ENCODE measurements at places on chromosomes 2 and 18. TPM values are rescaled to one million over a fixed set of nuclear protein-coding genes. Genes with fewer than 3 reads are reported as not detected.
A peak's percentile ranks its signal among the peaks of the same experiment; 100 is the strongest.

DNA sequence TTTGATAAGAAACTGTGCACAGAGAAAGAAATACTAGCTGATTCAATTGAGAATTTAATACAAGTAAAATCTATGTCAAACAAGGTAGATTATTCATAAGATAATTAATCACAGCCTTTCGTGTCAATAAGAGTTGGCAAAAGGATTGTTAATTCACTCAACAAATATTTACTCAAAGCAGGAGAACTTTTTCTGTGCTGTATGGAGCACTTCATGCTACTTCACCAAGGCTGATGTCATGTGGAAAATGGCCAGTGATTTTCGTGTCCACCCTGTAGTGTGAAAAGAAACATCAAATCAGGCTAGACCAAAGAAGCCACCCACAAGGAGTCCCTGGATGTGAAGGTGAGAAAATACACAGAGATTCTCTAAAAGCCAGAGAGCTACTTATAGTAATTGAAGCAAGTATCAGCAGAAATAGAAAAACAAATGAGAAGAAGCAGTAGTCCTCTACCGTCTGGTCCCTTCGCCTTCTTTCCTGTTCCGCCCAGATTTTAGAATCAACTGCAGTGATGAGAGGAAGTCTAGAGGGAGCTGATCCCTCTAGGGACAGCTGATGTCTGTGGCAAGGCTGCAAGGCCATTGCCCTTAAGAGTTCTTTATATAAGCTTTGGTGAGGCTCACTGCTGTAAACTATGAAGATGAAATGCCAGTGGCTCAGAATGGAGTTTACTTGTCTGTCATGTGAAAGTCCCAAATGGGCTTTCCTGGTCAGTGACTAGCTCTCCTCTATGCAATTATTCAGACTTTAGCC lies 201.3 kb upstream of the APCDD1 start:
- DNase-seq, result no peak

DNA sequence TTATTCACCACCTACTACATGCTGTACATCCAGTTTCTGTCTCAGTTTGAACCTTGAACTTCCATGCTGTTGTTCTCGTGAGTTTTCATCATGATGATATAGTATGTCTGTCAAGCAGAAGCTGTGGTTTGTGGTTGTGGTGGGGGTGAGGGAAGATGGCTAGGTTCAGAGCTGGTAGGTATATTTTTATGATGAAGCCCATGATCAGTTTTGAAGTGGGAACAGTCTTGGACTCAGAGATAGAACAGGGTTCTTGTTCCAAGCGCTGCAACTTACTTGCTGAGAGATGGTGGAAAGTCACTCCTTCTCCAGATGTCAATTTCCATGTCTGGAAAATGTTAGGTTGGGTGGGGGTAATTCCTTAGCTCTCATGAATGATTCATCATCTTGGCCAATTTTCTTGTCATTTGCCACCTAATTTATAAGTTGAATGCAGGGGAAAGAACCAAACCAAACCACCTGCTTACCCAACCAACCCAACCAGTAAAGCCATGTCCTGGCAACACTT lies 21.6 kb downstream of the PMAIP1 start:
- DNase-seq, result no peak

GRCh38 chr2:160970052-160970965 lies 189.9 kb upstream of the TANK start:
- DNase-seq, result peak; percentile 84

DNA sequence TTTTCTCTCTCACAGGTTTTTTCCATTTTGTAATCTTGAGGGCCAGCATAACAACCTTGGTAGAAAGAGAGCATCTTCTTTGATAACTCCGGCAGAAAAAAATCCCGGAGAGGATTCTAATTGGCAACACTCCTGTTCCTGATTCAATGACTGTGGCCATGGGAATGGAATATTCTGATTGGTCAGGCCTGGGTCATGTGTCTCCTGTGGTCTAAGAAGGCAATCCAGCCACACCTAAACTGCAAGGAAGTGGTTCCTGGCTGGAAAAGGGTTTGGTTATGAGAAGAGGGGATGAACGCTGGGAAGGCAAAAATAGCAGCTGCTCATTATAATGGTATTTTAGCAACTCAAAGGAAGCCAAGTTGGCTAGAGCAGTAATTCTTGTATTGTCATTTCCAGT lies 24.8 kb upstream of the ZNF638 start:
- no peak for DNase-seq

DNA sequence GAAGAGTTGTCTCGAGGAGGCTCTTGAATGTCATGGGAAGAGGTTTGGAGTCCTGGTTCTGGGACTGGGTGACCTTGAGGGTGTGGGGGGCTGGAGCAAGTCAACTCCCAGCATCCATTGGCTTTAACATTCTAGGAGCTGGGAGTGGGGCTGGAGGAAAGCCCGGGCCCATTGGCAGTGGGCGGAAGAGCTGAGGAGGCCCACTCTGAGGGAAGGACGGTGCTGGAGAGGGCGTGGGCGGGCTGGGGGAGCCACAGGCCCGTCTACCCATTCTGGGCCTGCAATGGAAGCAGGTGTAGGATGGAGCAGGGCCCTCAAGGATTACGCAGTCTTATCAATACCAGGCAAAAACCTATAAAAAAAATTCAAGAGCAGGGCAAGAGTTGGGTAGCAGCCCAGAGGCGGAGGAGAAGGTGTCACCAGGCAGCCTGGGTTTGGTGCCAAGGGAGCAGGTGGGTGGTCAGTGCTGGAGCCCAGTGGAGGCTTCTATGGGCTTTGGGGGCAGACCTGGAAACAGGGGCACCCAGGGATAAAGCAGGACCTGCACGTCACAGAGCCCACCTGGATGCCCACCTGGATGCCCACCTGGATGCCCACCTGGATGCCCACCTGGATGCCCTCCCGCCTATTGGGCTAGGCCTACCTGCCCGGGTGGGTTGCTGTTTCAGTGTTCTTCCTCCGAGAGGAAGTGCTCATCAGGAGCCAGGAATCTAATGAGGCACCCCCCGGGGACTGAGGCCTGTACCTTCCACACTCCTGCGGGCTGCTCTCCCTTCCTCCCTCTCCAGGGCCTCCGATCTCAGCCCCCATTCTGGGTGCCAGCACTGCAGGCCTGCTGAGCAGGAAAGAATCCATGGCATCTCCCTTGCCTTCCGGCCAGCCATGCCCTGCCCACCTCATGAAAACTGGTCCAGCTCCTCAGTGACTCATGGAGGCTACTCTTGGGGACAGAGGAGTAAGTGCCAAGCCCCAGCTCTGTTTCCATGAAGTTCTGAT lies 71.3 kb downstream of the CTIF start:
- DNase-seq, result no peak

GRCh38 chr2:176752295-176752694 lies 460.3 kb upstream of the HNRNPA3 start:
- DNase-seq, result no peak

DNA sequence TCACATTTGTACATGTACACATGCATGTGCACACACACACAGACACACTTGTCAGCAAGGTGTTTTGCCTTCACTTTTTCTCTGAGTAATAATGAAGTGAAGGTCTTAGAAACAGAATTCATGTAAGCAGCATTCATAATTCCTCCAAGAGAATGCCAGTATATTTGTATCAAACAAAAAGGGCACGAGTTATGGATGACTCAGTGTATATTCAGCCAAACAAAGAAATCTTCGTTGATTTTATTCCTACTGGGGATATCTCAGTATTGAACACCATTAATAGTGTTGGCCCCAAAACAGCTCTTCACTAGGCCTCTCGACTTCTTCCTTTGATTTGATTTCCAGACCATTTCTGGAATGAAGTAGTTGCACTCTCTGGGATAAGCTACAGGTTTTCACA lies 125.3 kb downstream of the PIK3C3 start:
- DNase-seq, result no peak

- no peak for DNase-seq
Observed at GRCh38 chr2:86596118-86596517, 27.5 kb downstream of the RNF103 start.

DNA sequence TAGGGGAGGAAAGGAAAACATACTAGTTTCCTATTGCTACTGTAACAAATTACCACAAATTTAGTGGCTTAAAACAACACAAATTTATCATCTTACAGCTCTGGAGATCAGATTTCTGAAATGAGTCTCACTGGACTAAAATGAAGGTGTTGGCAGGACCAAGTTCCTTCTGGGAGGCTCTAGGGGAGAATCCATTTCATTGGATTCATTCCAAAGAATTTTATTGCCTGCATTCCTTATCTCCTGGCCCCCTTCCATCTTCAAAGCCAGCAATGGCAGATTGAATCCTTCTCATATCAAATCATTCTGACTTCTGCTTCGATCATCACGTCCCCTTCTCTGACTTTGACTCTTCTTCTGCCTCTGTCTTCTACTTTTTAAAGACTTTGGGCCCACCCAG lies 250.9 kb downstream of the IRS1 start:
- DNase-seq, result no peak

- DNase-seq, result no peak
Observed at GRCh38 chr2:137769406-137769805, 194.9 kb upstream of the HNMT start.

- DNase-seq, result no peak
Observed at GRCh38 chr2:195636890-195637289, 20.1 kb upstream of the SLC39A10 start.

GRCh38 chr2:112197868-112198267 lies 57.0 kb downstream of the ZC3H8 start:
- DNase-seq, result no peak

DNA sequence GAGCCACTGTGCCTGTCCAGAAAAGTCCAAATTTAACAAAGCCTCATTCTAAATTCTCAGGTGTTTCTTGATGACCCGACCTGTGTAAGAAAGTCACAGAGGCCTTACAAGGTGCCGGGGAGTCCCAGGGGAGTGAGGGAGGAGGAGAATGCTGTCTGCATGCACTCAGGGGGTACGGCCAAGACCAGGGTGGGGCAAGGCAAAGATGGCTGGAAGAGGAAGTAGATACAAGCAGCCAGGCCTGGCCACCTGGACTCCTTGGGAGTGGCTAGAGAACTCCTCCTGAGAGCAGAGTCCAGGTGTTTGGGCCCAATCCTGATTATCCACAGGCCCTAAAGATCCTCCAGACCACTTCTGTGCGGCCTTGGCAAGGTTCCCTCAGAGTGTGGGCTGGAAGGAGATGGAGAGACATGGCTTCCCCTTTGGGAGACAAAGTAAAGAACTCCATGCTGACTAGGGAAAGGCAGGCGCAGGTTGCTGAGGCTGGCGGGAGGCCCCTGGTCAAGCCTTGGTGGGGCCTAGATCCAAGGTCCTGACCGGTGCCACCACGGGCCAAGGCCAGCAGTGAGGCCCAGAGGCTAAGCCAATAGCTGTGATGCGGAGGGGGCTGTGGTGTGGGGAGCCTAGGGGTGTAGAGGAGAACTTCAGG lies 74.7 kb downstream of the COPS8 start:
- DNase-seq, result no peak

DNA sequence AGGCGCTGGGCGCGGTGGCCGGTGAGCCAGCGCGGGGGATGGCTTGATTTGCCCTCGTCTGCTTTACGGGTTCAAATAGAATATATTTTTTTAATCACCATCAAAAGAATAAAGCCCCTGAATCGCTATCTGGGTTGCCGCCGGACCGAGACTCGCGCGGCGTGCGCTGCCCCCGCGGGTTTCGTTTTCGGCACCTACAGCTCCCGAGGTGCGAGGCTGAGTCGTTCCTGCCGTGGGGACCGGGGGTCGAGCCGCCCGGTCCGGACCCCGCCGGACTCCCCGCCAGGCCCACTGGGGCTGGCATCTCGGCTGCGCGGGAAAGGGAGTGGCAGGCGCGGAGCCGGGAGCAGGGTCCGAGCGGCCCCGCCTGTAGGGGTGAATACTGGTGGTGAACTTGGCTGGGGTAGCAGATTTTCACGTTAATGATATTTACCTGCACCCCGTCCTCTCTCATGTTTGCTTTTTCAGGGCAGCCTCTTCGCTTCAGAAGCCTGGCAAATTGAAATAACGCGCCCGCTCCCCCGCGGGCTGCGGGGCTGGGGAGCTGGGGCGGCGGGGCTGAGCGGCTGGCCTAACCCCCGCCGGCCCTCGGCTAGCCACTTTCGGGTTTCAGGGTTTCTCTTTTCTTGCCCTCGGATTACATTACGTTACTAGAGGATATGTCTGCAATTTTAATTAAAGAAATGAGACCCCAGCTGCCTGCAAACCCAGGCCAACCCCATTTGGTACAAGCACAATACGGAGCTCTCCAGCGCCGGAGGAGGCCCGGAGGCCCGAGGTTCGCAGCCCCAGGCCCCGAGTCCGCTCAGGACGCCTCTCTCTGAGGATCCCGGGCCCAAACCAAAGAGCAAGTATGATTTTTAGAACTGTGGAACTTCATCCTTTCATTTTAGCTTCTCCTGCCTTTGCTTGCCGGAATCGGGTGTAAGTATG lies 1.7 kb upstream of the CELF4 start:
- no peak for DNase-seq

DNA sequence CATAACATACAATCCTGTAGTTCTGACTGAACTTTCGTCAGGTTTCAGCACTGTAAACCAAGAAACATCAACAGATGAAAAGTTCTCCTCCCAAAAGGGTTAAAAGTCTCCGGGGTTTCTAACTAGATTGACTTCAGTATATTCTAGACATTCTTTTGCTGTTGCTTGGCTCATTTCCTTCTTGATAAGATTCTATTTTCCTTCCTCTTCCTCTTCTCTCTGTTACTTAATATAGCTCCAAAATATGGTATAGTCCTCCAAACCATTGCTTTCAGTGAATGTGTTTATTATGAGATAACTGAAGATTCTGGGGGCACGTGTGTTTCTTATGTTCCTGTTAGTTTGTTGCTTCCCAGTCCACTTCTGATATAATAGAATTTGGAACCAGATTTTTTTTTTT lies 46.4 kb upstream of the MAP4K3 start:
- DNase-seq, result no peak

DNA sequence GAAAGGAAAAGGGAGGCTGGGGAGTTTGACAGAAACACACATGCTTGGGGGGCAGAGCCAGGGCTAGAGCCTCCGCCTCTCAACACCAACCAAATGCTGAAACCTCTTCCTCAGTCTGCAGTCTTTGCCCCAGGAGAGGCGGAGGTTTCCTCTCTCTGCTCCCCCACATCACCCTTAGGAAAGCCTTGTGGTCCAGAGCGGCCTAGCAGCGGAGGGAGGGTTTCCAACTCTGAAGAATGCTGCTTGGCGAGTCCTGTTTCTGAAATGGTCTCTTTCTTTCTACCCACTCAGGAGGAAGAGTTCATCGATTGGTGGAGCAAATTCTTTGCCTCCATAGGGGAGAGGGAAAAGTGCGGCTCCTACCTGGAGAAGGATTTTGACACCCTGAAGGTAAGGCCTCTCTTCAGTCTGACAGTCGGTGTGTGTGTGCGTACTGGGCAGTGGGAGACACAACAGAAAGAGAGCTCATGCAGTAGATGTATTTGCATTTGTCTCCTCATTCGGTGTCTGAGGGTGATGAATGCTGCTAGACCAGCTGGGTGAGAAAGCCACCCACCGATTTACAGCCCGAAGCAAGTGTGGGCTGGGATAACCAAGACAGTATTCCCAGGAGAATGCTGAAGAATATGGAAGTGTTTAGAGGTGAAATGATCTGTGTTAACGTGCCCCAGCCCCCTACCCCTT lies 190.5 kb downstream of the DYSF start:
- no peak for DNase-seq

DNA sequence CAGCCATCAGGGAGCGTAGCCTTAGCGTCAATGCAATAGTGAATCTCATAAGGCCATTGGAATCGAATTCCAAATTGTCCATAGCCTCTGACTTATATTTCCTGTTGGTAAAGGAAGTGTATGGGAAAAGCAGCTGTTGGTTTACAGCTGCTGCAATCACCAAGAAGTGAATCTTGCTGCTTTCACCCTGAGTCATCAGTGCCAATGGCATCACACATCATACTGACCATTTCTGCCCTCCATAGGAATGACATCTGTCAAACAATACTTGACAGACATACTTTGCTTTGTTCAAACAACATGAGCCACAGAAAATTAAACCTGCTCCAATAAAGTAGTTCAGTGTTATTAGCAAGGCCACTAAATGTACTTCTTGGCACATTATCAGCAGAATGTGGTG lies 111.2 kb upstream of the KLHL29 start:
- DNase-seq, result no peak

The IFIH1 gene
- total RNA-seq, result 5.3 TPM

The RTKN gene
- 18.0 TPM for total RNA-seq

The ZBTB7C gene
- total RNA-seq, result under 0.01 TPM

The TEX44 gene
- not detected for total RNA-seq

Measured in dermis microvascular lymphatic vessel endothelial cell (primary cell).